Caki2 (cell line): ENCODE measurements at places on chromosomes 5 and 9. TPM values are rescaled to one million over a fixed set of nuclear protein-coding genes. Genes with fewer than 3 reads are reported as not detected.

GRCh38 chr9:120621941-120622340 is 42.0 kb upstream of the CDK5RAP2 start:
- DNase-seq, result no peak

STARD4 gene
- total RNA-seq, result 6.5 and 15.2 TPM in 2 replicates

FOXD4L6 gene
- total RNA-seq, result not detected in 2 replicates

DAP gene
- 10.5 and 14.9 TPM in 2 replicates for total RNA-seq

SLC36A2 gene
- total RNA-seq, result not detected in 2 replicates

QRFP gene
- total RNA-seq, result not detected in 2 replicates

- DNase-seq, result no peak
Measured at GRCh38 chr5:135487839-135488514, 35.8 kb upstream of the TIFAB start.

TICAM2 gene
- 0.72 TPM in 1 of 2 replicates, not detected in the other for total RNA-seq

DNA sequence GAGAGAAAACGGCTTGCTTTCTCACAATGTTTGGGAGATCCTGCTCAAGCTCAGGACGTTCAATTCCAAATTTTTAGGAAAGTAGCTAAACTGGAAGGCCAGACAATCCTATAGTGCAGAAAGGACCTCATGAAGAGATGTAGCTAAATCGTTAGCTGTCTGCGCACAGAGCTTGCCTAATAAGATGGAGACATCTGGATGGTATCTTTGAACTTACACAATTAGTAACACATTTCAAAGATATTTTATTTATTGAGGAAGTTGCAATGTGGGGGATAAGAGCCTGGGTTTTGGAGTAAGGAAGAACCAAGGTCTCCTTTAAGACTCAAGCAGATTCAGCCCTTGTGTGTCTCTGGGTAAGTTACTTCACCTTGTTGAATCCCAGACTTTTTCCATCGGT is 28.6 kb upstream of the RAB14 start:
- DNase-seq, result no peak

DNA sequence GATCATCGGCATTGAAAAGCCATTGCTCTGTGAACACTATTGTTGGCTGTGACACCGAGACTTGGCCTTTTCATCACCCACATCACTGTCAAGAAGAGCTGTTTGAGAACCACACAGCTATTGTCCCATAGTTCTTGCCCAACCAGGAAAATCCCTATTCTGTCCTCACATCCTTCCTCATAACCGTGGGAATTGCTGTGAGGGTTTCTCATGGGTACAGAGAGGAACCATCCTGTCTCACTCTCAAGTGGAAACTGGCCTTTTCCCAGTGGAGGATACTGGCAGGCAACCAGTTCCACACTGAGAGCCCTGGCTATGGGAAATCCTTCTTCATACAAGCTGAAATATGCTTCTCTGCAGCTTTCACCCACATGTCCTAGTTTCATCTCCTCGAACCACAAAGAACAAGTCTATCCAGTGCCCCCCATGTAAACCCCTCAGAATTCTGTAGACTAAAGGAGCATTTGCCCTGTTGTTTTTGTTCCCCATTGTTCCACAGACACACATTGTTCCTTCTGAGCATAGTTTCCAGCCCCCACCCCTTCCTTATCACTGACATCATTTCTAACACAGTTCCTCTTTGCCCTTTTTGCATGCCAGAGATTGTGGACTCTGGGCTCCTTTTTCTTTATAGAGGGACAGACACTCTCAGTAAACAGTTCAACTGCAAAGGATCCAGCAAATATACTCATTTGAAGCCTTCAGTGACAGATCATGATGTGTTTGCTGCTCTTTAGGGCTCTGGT is 57.8 kb upstream of the C5orf46 start:
- DNase-seq, result no peak

MOCS2 gene
- total RNA-seq, result 32.4 and 44.1 TPM in 2 replicates

GRCh38 chr5:110545716-110546115 is 180.8 kb downstream of the TMEM232 start:
- no peak for DNase-seq

NUTM2F gene
- total RNA-seq, result not detected in 2 replicates

GRIN1 gene
- not detected in 2 replicates for total RNA-seq

DNA sequence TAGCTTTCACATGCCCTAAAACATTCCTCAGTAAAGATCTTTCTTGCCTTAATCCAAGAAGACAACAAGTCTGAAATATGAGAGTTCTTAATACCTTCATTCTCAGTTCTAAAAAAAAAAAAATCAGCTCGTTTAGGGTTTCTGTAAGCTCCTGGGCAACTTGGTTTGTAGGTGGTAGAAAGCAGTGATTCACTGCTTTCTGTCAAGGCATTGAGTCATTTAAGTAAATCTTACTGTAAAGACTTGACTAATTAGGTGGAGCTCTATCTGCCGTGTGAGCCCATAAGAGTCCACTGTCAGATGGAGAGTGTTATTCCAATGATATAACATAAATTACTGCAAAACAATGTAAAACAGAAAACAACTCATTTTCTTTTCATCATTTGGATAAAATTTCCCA is 56.1 kb upstream of the MAST4 start:
- DNase-seq, result no peak
